Stimulated activated CD8-positive, alpha-beta memory T cell treated with anti-CD3 and anti-CD28 coated beads, Interleukin-4, amount 100 ng/mL, for 4 hours (primary cell): ENCODE measurements at places on chromosomes 7 and 10.
A peak's percentile ranks its signal among the peaks of the same experiment; 100 is the strongest.

- DNase-seq: no peak
These were observed 642.5 kb downstream of the ACTR3B start for GRCh38 chr7:153401795-153402720.

GRCh38 chr10:122515588-122516231 is 44.8 kb upstream of the DMBT1 start:
- DNase-seq: peak; percentile 18

GRCh38 chr7:66047426-66047825 is 28.2 kb upstream of the ASL start:
- DNase-seq: no peak

DNA sequence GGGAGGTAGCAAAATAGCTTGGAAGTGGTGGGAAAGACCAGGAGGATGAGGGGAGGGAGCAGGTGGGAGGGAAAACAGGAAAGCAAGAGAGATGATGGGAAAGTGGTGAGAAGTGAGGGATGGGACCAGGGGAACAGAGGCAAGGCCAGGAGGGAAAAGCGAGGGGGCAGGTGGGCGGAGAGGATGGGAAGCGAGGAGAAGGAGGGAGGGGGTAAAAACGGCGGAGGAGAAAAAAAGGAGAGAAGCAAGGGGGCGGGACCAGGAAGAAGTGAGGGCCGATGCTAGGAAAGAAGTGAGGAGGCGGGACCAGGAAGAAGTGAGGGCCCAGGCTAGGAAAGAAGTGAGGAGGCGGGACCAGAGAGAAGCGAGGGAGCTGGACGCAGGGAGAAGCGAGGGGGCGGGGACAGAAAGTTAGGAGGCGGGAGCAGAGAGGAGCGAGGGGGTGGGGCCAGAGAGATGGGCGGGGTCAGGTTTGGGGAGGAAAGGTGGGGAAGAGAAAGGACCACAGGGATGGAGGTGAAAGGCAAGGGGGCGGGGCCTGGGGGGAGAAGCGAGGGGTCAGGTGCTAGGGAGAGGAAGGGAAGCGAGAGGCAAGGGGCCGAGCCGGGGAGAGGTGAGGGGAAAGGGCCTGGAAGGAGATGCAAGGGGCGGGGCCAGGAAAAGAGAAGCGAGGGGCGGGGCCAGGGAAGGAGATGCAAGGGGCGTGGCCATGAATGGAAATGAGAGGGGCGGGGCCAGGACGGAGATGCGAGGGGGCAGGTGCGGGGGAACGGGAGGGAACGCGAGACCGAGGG is 984 bp downstream of the SMURF1 start:
- peak; percentile 81 for DNase-seq

- DNase-seq: no peak
These were observed 211.2 kb downstream of the CACNB2 start for GRCh38 chr10:18351421-18351820.

- no peak for DNase-seq
These were observed 58.8 kb downstream of the WDR37 start for GRCh38 chr10:1114719-1115606.

- no peak for DNase-seq
These were observed 2.0 kb downstream of the ZNF503 start for GRCh38 chr10:75399461-75400162.

GRCh38 chr7:55160539-55160938 is 141.7 kb downstream of the EGFR start:
- no peak for DNase-seq

DNA sequence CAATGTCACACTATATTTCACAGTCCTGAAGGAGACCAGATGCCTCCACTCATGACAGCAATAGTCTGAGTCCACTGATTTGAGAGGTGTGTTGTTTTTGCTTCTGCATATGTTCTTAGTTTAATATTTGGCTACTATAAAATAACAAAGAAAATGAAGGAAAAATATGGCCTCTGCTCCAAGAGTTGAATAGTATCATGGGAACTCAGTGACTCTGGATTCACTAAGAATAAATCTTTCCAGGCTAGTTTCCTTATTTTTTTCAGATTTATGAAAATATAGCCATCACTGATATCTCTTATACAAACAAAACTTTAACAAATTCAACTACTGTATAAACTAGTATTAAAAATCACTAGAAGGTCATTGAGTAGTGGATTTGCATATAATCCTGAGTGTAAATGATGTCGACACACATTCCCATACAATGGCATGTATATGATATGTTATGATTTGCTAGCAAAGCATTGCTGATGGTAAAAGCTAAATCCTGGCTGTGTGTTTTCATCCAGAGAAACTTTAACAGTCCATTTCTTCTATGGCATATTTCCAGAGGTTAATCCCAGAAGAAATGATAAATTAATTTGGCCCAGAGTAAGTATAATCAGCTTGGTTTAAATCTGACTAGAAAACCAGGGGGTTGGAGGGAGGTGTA is 66.0 kb upstream of the VIPR2 start:
- no peak for DNase-seq

DNA sequence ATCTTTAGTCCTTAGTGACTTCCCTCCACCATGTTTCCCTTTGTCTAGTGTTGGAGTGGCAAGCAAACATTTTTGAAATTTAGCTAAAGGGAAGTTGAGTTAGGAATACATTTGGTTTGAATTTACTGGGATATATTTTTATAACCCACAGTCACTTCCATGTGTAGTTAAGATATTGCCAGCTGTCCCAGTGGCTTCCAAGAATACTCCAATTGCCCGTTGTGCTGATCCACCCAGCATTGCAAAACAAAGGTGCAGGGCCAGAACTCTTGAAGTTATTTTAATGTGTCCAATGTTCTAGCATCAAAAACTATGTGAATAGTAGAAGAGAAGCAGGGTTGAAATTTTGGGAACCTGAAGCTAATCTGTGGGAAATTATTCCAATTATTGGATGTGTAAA is 2.5 kb upstream of the P4HA1 start:
- no peak for DNase-seq

DNA sequence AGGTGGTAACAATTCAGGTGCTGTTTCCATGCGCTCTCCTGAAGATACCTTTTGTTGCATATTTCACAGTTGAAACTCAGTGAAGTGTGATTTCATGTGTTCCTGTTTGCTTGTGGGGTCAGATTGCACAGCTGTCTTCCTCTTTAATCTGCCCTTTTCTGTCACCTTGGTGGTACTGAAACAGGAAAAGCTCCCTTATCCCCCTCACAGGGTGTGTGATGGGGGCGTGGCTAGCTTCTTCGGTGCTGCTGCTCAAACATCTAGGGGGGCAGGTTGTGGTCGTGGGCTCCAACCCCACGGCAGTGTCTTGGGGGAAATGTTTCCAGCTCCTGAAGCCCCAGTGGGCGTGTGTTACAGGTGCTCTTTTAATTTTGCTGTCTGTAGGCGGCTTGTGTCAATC is 107.4 kb upstream of the KLF14 start:
- DNase-seq: no peak

DNA sequence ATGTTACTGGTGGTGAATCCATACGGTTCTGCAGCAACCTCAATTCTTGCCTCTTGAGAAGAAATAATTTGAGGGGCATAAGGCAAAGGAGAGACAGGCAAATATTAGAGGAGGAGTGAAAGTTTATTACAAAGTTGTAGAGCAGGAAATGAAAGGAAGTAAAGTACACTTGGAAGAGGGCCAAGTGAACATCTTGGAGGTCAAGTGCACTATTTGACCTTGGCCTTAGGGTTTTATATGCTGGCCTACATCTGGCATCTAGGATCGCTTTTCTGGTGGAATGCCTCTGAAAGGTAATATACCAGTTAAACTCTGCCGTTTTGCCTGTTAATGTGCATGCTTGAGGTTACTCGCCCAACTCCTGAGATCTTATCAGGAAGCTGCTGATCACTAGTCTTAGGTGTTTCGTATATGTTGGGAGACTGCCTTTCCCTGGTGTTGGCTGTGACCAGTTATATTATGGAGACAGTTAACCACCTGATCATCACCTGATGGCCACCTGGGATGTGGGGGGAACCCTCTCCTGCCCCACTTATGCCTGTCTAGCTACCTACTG is 66.1 kb upstream of the CYP2C18 start:
- DNase-seq: no peak

DNA sequence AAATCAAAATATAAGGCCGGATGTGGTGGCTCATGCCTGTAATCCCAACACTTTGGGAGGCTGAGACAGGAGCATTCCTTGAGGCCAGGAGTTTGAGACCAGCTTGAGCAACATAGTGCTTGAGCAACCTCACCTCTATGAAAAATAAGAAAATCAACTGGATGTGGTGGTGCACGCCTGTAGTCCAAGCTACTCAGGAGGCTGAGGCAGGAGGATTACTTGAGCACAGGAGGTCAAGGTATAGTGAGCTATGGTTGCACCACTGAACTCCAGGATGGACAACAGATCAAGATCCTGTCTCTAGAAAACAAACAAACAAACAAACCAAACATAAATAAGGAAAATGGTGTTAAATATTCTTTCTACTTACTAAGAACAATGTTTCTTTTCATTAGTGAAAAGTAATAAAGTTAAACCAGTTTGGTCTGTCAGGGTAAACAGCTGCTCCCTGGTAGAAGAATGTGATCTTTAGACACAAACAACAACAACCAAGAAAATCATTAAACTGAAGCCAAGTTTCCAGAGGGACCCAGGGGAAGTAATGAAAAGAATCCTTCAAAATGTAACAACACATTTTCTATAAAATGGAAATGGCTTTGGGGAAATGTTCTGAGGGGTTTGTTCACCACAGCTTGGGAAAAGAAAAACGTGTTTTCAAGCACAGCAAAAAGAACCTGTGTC is 17.5 kb upstream of the BAG3 start:
- no peak for DNase-seq

- DNase-seq: no peak
These were observed 4.2 kb upstream of the NANOS1 start for GRCh38 chr10:119025336-119025735.

DNA sequence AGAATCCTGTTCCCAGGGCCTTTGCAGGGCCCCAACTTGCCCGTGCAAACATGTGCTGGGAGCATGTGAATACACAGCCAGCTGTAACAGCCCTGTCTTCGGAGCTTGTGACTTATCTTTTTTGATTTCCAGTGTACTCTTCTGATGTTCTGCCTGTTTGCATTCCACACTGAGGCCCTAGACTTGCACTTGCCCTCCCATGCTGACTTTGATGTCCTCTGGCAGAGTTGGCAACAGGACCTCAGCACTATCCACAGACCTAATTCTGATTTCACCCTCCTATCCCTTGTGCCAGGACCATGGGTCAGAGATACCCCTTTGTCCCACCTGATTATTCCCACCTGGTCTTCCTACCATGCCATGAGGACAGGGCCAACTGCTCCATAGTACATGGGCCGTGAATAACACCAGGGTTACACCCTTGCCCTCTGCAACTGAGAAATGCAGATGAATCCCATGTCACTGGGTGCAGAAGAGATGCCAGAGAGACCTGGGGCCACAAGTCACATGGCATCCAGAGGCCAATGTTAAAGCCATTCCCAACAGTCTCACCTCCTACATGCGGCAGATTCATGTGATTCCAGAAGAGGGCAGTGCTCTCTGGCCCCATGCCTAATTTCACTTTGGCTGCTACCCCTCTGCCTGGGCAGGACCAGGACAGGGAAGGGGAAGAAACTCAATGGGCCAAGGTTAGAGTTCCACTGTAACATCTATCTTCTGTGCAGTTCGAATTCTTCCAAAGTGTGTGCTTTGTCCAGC is 43.0 kb downstream of the SCRN1 start:
- DNase-seq: no peak

- DNase-seq: no peak
These were observed 48.4 kb downstream of the BMPR1A start for GRCh38 chr10:86804805-86805204.

DNA sequence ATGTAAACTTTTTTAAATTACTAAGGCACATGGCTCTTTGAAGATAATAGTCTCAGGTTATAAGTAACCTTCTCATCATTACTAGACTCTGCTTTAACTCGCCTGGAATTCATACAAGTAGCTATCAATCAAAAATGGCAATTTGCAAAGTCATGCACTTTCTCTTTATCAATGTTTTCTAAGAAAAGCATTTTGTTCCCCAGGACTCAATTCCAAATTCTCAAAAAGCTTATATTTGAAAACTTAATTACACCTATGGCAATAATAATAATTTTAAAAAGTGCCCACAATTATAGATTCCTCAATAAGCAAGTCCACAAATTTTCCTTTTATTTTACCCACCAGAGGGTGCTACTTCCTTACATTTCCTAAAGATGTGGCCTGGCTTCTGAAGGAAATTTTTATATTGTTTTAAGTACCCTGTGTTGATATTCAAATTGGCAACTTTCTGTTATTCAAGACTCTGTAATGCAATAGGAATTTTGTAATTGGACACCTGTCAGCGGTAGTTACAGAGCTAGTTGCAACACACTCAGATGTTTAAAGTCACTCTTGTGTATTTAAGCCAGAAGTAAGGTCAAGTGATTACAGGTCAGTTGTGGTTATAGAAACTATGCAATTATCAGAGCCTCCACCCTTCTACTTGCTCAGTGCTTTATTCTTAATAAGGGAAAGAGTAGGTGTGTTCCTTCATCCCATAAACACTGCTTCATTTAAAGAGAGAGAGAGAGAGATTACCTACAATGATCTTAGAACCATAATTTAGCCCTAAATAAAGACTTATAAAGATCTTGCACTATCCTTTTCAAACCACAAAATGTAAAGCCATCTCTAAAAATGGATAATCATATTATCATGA is 47.1 kb upstream of the HYAL4 start:
- no peak for DNase-seq

DNA sequence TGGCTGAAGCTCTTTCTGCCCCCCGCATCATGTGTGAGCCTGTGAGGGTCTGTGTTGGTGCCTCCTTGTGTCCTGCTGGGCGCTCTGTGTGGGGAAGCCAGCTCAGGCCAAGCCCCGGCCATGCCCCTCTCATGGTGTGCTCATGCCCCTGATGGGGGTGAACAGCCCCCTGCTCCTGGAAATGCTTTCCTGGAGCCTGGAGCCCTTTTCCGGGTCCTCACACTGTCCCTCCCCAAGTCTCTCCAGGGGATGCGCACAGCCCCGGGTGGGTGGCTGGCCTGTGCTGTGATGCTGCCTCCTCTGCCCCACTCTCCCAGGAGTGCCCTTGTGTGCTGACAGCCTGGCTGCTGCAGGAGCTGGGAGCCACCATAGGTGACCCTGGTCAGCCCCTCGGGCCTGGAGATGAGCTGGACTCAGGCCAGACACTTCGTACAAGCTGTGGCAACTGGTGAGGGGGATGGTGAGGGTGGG is 20.8 kb upstream of the ZNF862 start:
- DNase-seq: no peak

DNA sequence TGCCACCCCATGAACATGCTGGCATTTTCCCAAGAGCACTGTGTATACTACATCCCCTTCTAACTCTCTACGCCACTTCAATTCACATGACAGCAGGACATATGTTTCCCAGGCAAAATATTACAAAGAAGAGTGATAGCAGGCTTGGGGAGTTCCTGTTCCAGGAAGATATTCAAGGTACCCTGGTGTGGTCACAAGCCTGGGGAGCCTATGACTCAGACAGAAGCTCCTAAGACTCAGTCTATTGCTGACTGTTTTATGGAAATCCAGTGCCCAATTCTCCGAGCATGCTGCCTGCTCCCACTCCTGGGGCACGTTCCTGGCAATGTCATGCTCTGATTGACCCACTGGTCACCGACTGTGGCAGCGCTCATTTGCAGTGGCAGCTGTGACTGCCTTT is 23.5 kb upstream of the ABLIM1 start:
- DNase-seq: no peak
